CD4-positive, alpha-beta T cell treated with Interleukin-6 for 4 hours (primary cell): ENCODE measurements at places on chromosomes 2 and 18.

DNA sequence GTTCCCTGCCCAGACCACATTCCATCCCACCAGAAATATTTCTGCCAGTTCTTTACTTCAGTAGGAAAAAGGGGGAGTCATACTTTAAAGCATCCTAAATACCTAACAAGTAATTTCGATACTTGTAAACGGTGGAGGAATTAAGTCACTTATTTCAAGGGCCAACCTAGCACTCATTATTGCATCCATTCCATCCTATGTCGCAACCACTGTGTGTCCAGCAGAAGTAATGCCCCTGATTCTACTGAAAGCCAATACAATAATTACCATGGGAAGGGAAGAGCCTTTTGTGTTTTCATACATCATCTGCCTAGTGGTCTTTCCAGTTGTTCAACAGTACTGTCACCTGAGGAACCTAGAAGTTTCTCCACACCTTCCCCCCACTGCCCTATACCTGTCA is 12.5 kb downstream of the SERPINB8 start:
- no peak for DNase-seq

DNA sequence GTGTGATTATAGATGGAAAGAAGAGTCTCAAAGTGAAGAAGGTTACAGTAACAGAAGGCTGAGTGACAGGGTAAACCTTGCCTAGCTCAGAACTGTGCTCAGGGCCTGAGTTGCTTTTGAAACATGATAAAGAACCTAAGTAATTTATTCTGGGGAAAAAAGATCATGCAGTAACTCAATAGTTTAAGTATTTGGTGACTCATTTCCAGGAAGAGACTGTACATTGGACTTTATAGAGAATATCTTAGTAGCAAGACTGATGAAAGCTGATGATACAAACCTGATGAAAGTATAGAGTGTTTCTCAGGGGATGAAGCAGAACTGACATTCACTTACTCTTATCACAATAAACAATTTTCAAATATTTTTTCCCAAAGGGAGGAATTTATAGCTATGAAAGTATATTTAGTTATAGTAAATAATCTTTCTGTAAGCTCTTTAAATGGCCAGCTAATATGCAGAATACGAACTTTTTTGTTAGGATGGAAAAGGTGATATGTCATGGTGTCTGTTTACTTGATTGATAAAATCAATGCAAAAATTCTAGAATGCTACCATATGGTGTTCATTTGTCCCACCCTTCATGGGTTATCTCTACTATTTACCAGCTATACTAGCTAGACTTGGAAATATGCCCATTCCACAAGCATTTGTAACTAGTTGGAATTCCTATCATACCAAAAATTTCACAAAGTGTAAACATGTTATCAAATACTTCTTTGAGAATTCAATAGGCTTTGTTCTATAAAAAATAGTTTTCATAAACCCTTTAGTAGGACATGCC is 1265.5 kb upstream of the ACVR2A start:
- DNase-seq = no peak

DNA sequence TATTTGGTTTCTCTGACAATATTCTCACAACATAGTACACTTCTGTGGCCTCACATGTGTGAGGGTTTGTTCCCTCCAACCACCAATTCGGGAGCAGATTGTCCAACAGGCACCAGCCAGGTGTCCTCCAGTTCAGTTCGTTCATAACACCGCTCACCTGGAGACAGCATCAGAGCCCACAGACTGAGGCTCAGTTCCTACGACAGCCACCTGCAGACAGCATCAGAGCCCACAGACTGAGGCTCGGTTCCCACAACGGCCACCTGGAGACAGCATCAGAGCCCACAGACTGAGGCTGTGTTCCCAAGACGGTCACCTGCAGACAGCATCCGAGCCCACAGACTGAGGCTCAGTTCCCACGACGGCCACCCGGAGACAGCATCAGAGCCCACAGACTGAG is 58.2 kb upstream of the SNTG2 start:
- DNase-seq = no peak

DNA sequence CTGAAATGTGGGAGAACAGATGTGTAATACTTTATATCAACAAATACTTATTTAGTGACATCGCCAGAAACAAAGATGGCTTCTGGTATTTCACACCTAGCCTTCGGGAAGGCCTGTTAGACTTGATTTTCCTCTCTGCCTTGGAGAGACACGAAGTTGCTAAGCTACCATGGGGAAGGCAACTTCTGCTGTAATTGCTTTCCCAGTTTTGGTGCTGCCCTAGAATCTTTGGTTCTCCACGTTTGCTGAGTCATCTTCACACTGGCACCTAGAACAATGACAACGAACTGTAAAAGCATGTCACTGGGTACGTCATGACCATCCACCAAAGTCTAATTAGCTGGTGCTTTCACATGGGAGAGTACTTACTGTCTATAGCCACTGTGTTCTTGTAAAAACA is 58.7 kb upstream of the ACTR3 start:
- DNase-seq = no peak

- no peak for DNase-seq
Measured at GRCh38 chr2:177852389-177852788, 220.2 kb downstream of the PDE11A start.

- DNase-seq = peak; percentile 66
Measured at GRCh38 chr2:224927646-224928173, 114.6 kb downstream of the DOCK10 start.

DNA sequence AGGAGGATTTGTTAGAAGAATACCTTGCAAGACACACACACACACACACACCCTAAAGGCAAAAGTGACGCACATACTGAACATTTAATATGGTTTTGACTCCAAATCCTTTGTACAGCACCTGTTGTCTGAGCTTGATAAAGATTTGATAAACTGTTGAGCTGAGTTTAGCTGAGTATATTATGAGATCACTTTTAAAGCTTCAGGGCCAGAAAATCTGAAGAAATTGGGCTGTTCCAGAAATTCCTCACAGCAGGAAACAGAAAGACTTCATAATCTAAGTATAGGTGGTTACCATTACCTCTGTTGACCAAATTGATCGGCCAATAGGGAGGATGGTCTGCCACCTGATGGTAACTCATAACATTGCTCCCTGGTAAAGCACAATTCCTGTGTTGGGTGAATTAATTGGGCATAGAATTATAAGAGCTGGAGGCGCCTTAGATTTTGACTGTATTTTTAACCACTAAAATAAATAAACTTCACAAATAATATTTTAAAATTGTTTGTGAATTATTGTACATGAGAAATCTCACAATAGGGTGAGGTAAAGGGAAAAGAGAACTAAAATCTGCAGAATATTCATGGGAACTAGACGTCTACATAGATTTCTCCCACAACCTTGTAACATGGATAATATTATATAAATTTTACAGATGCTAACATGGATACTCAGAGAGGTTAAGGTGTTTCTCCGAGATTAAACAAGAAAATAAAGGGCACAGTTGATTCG is 21.8 kb upstream of the RPIA start:
- peak; percentile 26 for DNase-seq

DNA sequence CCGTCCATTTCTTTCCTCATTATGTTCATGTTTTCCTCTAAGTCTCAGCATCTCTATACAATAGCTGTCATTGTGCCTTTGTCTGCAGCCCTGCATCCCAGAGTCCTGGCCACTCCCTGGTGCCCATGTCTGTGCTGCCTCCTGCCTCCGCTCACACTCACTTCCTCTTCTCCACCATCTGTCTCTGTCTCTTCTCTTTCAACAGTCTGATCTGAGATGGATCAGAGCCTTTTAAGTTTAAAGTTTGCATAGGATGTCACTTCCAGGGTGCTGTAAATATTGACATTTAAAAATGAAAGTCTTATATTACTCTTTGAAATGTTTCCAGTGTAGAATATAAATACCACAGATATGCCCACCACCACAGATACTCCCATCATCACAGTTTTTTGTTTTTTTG is 42.7 kb downstream of the UBE2F start:
- no peak for DNase-seq

GRCh38 chr2:360124-360523 is 72.2 kb upstream of the ALKAL2 start:
- no peak for DNase-seq

DNA sequence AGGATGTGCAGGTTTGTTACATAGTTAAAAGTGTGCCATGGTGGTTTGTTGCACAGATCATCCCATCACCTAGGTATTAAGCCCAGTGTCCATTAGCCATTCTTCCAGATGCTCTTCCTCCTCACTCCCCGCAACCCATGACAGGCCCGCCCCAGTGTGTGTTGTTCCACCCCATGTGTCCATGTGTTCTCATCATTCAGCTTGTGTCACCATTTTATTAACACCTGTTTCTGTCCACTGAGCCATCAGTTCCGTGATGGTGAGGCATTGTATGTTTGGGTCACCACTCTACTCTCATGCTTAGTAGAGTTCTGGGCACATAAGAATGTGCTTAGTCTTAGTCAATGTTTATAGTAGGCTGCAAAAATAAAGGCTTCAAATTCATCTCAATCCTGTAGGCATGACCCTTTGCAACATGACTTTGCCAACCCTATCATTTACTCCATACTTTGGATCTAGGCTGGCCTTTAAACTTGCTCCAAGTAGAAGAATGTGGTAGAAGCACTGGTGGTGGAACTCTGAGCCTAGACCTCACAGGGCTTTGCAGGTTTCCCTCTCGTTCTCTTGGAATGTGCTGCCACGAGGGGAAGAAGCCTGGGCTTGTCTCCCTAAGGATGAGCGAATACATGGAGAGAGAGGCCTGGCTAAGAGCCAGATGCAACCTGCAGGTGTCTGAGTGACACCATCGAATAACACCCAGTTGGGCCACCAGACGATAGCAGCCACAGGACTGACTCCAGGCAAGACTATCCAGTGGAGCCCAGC is 161.5 kb downstream of the NAPG start:
- no peak for DNase-seq

- DNase-seq = no peak
Measured at GRCh38 chr18:42339372-42339771, 384.3 kb downstream of the PIK3C3 start.

- no peak for DNase-seq
Measured at GRCh38 chr2:159164457-159164911, 122.0 kb downstream of the WDSUB1 start.

DNA sequence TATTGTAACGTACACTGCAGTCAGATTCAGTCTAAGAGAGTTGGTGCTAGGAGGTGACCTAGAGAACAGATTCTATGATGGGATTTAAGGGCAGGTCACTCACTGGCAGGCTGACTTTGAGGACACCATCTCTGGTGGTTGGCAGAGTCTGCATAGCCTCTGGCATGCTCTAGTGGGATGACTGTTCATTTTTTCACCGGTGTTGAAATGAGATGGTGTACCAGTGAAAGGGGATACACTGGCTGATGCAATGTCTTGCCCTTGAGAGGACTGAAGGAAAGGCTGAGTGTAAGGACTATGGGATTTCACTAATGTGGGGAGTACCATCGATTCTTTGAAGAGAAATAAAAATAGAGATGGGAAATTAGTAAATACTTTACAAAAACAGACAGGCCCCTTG is 186.9 kb upstream of the PIEZO2 start:
- no peak for DNase-seq

GRCh38 chr2:1835581-1836201 is 91.4 kb upstream of the PXDN start:
- no peak for DNase-seq

- DNase-seq = no peak
Measured at GRCh38 chr2:85611217-85611704, 605 bp downstream of the C2orf68 start.

GRCh38 chr2:132804051-132804450 is 134.0 kb upstream of the LYPD1 start:
- DNase-seq = no peak

DNA sequence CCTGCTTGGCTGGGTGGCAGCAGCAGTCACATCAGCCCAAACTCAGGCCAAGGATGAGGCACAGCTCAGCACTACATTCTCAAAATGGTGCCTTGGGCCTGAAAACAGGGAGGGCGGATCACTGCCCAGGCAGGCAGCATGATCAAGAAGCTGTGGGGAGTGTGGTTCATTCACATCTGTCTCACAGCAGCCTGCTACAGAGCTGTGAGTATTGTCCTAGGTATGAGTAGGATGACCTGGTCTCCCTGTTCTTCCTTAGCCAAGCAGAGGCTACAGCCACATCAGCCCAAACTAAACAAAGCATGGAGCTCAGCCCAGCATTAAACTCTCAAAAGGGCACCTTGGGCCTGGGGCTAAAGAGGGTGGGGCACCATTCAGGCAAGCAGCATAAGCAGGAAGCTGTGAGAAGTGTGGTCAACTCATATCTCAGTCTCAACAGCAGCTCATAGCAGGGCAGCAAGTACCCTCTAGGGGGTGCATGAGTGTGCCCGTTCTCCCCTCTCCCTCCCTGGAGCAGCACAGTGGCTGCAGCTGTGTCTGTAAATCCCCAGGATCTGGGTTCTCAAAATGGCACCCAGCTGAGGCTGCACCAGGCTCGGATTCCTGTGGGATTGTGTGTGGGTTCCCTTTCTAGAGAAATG is 139.6 kb downstream of the TRABD2A start:
- DNase-seq = peak; percentile 63

DNA sequence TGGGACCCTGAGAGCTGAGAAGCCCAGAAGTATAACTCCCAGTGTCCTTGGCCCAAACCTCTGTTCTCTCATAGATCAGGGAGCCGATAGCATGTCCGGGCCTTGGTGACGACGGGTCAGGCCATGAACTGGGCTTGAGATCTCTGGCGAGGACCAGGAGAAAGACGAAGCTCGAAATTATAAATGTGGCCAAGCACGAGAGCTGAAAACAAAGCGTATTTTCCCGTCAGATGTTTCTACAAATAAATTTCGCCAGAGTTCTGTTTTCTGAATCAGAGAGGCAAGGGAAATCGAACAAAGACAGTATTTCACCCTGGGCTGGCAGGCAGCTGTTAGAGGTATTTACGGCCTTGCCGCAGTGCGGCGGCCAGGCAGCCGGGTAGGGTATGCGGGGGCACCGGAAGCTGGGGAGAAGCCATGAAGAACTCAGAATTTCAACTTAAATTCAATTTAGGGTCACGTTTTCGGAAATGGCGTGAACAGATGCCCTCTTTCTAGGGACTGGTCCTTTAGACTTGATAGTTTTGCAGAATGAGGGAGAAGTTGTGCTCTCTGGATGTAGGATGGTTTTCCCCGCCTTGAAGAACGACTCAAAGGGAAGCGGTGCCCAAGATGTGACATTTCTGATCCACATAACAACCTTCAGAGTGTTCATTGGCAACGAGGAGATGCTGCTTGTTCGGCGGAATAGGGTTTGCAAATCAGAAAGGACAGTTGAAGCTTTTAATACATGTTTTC is 9.6 kb downstream of the HOXD8 start:
- no peak for DNase-seq
